ENCODE measurements at places on chromosomes 12 and 14.
A peak's percentile ranks its signal among the peaks of the same experiment; 100 is the strongest.

DNA sequence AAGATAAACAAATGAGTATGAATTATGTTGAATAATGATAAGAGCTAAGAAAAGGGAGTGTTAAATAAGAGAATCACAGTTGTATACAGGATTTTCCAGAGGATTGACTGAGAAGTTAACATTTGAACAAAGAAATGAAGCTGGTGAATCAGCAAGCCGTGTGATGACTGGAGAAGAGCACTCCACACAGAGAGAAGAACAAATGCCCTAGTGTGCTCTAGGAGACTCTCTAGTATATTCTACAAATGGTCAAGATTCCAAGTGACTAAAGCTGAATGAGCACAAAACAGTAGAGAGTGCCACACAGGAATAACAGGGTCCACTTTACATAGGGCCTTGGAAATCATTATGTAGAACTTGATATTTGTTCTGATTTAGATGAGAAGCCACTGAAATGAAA, 587.1 kb upstream of the ATXN7L3B start:
- DNase-seq: no peak

DNA sequence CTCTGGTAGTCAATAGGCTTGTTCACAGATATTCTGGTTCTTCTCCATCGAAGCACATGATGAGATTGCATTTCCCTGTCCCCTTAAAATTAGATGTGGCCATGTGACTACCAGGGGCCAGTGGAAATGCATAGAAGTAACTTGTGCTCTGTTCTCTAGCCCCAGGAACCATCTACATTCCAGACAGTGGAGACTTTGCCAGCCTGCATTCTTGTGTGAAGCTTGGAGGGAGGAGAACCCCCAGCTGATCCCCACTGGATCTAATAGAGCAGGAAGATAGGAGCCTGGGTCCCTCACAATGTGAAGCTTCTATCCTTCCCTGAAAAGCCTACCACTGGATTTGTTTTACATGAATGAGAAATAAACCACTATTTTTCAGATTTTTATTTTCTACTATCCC, 130.1 kb downstream of the KITLG start:
- peak; percentile 63 for DNase-seq

GRCh38 chr14:33534104-33534503, 416.8 kb downstream of the EGLN3 start:
- no peak for DNase-seq

- no peak for DNase-seq
Measured at GRCh38 chr14:23041729-23042128, 283 bp upstream of the PSMB11 start.

- peak; percentile 16 for DNase-seq
Measured at GRCh38 chr14:79972230-79972629, 239.1 kb downstream of the DIO2 start.

DNA sequence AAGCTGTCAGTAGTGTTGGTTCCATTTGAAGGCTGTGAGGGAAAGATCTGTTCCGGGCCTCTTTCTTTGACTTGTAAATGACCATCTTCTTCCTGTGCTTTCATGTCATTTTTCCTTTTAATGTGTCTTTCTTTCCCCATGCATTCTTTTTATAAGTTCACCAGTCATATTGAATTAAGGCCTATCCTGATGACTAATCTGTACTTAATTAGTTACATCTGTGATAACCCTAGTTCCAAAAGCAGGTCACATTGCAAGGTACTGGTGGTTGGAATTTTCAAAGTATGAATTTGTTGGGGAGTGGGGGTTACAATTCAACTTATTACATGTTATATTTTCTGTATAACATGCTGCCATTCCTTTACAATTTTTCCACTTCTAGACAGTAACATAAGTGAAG, 1642.1 kb upstream of the FLRT2 start:
- no peak for DNase-seq

DNA sequence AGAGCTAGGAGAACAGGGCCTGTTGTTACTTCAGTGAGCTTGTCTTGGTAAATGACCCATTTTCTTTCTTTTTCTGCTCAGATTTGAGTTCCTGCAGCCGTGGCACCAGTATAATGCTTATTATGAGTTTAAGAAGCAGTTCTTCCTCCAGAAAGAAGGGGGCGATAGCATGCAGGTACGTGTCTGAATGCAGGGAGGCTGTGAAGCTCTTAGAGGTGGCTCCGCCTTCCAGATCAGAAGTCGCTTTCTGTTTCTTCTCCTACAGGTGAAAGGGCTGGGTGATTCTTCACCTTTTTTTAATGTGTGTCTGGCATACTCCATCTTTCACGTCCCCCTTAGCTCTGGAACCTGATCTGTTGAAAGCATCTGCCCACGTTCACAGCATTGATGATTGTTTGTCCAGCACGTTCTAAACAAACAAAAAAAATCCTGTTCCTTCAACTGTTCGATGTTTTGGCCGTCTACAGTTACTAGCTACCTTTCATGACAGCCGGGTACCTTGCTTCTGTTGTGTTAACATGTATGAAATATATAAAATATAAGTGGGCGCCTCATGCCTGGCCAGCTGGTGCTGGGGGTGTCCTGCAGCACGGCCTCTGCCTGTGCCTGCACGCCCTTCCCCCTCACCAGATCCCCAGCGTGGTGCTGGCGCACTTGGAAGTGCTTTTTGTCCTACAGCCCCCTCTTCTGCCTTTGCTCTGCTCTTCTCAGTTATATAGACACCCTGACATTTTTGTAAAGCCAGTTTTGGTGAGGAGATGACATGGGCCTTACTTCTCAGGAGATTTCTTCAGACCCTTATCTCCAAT, 44.6 kb downstream of the SFSWAP start:
- peak; percentile 10 for DNase-seq

DNA sequence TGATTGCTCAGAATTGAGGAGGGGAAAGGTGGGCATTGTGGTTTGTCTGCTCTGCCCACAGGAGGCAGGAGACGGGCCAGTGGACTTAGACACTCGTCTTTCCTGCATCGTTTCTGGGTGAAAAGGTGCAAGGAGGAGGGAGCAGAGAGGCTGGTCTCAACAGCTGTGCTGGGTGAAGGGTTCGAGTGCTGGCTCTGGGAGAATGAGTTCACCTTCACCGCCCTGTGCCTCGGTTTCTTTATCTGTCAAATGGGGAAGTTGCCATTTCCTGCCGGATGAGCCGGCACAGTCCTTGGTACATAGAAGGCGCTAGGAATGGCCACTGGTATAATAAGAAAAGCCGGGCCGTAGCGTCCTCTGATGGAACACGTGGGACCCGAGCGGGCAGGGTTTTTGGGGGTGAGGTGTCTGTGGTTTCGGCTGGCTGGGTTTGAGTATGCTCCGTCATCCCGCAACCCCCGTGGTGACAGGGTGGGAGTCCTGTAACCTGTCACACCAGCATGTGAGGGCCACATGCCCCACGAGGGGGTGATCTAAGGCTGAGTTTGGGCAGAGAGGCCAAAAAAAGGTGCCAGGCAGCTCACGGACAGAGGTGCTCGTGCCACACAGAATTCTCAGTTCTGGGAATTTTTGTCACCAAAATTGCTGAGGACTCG, 7.3 kb downstream of the BCL7A start:
- DNase-seq: no peak
